B cell (primary cell): ENCODE measurements at places on chromosomes 2 and 18. TPM values are rescaled to one million over a fixed set of nuclear protein-coding genes. Genes with fewer than 3 reads are reported as not detected.

The SLC4A3 gene
- not detected in 2 replicates for total RNA-seq

DNA sequence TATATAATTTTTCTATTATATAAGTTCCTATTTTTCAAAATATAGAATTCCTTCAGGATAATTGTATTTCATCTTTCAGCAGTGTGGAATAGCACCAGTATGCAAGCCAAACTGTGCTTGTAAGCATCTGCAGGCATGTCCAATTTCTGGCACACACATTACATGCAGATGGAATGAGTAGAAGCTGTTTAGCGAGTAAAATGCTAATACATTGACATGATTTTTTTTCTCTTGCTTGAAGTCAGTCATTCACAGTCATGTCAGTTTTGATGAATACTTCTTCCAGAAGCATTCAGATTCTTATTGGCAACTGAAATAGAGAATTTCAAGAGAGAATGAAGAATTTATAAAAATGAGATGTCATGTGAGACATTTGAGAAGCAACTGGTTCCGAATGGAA is 109.4 kb downstream of the CERS6 start:
- peaks cover 4% of the 10 kb centered on the region for H3K36me3 ChIP-seq
- DNase-seq: no peak
- peaks cover 8% of the 10 kb centered on the region for H3K4me1 ChIP-seq
- no peak overlapping the region for H3K4me3 ChIP-seq
- no peaks in the 10 kb centered on the region for H3K27me3 ChIP-seq

- H3K36me3 ChIP-seq: no peaks in the 10 kb centered on the region
- no peaks in the 10 kb centered on the region for H3K27me3 ChIP-seq
Observed at GRCh38 chr2:20071397-20072383, 20.3 kb upstream of the LAPTM4A start.

- no peak for DNase-seq
- no peak overlapping the region for H3K27ac ChIP-seq
- H3K36me3 ChIP-seq: no peaks in the 10 kb centered on the region
Observed at GRCh38 chr2:191626497-191627151, 51.3 kb upstream of the NABP1 start.

DNA sequence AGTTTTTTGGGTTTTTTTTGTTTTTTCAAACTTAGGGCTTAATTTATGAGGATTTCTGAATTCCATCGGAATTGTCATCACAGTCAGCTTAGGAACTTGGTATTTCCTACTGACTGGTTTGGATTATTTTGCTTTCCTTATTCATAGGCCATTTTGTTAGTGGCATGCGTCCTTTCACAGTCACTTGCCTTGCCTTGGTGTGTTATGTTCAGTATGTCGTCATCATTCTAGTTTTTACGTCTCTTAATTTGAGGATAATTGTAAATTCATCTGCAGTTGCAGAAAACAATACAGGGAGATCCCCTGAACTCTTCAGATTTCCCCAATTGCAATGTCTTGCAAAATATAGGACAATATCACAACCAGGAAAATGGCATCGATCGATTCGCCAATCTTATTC is 485.3 kb downstream of the CBLN2 start:
- DNase-seq: no peak
- H3K4me1 ChIP-seq: no peaks in the 10 kb centered on the region
- no peaks in the 10 kb centered on the region for H3K27me3 ChIP-seq
- no peak overlapping the region for H3K27ac ChIP-seq
